M059J (cell line): ENCODE measurements at places on chromosomes 5 and 9.
A peak's percentile ranks its signal among the peaks of the same experiment; 100 is the strongest.

DNA sequence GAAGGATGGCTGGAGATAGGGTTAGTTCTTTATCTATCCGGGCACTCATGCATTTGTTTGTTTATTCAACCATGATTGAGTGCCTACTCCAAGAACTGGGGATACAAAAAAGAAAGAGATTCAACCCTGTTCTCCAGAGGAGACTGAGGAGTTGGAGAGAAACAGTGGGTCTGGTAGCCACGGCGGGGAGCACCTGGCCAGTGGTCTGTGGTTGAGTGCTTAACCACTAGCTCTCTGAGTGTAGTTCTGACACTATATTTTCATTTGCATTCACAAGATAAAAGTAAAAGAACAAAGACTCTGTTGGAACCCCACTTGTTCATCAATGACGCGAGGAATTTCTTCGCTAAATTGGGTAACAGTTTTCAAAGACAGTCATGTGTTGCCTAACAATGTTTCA lies 295.5 kb upstream of the MSX2 start:
- no peak for DNase-seq

- DNase-seq, result no peak
Observed at GRCh38 chr9:71801826-71802225, 33.5 kb upstream of the CEMIP2 start.

- DNase-seq, result no peak
Observed at GRCh38 chr5:135032695-135032998, 1.4 kb downstream of the PITX1 start.

GRCh38 chr5:27377626-27378025 lies 339.2 kb upstream of the CDH9 start:
- DNase-seq, result peak; percentile 19
